ENCODE measurements at places on chromosomes 2 and 18.
A peak's percentile ranks its signal among the peaks of the same experiment; 100 is the strongest.

- DNase-seq: no peak
Observed at GRCh38 chr2:105841551-105841950, 96.8 kb downstream of the NCK2 start.

DNA sequence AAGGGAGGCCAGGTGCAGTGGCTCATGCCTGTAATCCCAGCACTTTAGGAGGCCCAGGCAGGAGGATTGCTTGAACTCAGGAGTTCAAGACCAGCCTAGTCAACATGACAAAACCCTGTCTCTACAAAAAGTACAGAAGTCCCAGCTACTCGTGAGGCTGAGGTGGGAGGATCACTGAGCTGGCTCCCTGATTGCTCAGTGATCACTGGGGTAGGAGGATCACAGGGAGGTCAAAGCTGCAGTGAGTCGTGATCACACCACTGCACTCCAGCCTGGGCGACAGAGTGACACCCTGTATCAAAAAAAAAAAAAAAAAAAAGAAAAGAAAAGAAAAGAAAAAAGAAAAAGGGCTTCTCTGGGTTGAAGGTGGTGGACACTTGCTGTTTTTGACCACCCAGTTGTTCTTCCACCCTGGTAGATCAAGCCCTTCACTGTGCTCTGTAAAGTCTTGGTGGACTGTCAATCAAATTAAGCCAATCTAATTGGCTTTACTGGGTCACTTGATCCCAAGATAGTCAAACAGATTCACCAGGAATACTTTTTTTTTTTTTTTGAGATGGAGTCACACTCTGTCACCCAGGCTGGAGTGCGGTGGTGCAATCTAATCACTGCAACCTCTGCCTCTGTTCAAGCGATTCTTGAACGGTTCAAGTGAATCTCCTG lies 191.6 kb downstream of the AGPS start:
- no peak for DNase-seq

GRCh38 chr18:79393181-79393634 lies 2.5 kb upstream of the NFATC1 start:
- no peak for DNase-seq

DNA sequence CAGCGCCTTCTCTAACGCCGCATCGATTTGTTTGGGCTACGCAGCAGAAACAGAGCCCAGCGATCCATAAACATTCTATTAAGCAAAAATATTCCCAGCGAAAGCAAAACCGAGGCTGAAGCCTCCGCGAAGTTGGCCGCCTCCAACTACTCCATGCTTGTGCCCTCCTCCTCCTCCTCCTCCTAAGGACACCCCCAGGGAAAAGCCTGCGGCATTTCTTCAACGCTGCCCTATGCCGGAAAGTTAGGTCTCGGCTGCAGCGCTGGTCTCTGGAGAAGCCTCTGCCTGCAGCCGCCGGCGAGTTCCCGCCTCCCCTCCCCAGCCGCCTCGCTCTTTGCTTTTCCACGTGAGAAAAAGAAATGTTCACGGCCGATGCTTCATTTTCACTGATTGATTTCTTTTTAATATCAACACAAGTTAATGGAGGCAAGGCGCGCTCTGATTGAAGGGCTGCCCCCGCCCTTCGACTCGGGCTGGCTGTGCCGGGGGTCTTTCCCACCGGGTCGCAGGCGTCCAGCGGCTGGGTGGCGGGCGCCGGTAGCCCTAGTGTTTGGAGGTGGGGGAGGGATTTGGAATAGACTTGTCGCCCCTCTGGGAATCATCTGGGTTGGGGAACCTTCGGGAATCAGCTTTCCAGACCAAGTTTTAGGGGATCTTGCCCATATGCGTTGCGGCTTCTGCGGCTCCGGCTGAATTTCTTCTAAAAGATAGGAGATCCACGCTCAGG lies 3.9 kb downstream of the NRP2 start:
- no peak for DNase-seq

- no peak for DNase-seq
Observed at GRCh38 chr2:168660870-168661862, 141.3 kb upstream of the NOSTRIN start.

- no peak for DNase-seq
Observed at GRCh38 chr2:127226520-127227263, 6.6 kb upstream of the CYP27C1 start.

DNA sequence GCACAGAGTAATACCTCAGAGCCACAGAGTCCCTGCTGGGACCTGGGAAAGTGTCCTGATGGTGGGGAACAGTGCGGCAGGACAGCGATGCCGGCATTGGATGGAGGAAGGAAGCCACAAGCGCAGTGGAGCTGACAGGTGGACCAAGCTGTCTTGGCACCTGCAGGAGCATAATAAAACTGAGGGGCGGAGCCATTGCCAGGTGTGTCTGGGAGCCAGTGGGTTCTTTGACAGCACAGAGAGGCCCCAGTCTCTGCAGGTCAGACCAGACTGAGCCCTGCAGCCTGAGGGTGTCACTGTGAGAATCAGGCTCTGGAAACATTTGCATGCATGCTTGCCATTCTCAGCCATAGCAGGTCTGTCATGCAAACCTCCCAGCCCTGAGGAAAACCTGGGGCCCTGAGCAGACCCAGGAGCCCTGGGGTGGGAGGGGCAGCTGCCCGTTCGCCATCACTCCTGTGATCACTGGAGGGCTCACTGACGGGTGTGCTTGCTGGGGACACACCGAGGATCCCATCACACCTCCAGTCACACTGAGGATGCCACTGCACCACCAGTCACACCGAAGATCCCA lies 210.5 kb upstream of the HDAC4 start:
- no peak for DNase-seq

GRCh38 chr2:23512778-23513177 lies 127.8 kb downstream of the KLHL29 start:
- no peak for DNase-seq

- no peak for DNase-seq
Observed at GRCh38 chr18:7329016-7329415, 98.1 kb downstream of the LRRC30 start.

GRCh38 chr2:176003958-176004357 lies 1.9 kb upstream of the LNPK start:
- DNase-seq: no peak

- no peak for DNase-seq
Observed at GRCh38 chr2:195428673-195429072, 228.4 kb upstream of the SLC39A10 start.

- no peak for DNase-seq
Observed at GRCh38 chr2:16387461-16387984, 278.1 kb downstream of the CYRIA start.

DNA sequence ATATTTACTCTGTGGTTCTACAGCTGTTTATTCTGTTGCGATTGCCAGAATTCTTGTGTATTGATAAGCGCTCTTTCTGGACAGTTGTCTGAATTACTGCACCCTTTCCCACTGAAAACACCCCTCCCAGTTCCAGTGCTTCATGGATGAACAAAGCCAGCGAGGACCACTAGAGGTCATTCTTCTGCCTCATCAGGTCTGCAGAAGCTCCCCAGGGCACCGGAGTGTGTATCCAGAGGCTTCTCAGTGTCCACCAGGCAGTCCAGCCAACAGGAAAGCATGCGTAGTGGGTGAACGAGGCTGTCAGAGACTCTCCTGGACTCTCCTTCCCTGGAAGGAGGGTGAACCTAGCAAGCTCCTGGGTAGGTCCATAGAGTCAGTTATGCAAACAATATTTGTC lies 40.6 kb upstream of the INHBB start:
- no peak for DNase-seq

DNA sequence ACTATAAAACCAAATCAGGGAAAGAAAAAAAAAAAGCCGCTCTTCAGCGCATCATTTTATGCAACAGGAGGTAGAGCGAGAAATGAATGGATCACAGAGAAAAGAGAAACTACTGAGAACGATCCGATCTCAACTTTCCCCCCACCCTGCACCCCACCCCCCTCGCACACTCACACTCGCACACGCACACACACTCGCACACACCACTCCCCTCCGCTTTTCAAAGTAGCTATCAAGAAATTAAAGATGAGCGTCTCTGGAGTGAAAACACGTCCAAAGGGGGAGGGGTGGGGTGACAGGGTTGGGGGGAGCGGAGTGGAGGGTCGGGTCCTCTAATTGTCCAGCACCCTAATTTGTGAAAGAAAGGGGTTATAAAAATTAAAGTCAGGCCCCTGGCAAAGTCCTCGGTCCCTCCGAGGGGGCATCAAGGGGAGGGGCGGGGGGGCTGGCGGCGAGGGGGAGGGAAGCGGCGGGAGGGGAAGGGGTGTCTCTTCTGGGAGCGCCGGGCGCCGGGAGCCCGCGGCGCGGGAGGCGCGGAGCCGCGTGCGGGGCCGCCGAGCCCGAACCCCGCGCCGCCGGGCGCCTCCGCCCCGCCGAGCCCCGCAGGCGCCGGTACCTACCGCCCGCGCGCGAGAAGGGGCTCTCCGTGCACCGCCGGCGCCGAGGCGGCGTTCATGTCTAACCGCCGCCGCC lies 428 bp downstream of the TCF4 start:
- DNase-seq: peak; percentile 25

GRCh38 chr2:119263025-119263424 lies 39.4 kb downstream of the STEAP3 start:
- no peak for DNase-seq

DNA sequence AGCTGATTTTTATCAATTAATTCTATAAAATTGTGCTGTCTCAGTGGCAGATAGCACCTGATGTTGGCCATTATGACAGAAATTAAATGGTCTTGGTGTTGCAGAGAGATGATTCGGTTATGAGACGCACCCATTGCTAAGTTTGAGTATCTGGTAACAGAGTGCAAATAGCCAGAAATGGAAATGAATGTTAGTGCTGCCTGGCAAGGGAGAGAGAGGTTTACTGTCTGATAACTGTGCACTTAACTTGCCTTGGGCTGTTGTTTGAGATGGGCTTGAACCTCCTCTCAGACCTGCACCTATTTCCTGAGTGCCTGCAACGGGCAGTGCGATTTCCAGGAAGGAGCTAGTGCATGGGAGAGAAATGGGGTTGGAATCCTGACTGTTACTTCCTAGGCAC lies 11.7 kb downstream of the DPYSL5 start:
- no peak for DNase-seq

DNA sequence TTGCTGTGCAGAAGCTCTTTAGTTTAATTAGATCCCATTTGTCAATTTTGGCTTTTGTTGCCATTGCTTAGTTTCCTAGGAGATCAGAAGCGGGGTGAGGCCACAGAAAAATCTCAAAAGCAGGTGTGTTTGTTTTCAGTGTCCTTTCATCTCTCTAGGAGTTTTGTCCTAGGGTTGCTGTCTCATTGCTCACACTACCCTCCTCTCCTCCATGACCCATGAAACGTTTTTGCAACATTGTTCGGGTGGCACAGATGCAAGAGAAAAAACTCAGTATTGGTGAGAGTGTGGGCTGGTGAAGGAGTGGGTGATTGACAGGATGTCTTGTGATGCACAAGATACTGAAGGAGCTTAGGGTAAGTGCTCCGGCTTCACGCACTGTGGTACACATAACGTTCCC lies 103.6 kb downstream of the LYPD1 start:
- DNase-seq: no peak

- DNase-seq: no peak
Observed at GRCh38 chr2:190352668-190353536, 9.5 kb downstream of the INPP1 start.

DNA sequence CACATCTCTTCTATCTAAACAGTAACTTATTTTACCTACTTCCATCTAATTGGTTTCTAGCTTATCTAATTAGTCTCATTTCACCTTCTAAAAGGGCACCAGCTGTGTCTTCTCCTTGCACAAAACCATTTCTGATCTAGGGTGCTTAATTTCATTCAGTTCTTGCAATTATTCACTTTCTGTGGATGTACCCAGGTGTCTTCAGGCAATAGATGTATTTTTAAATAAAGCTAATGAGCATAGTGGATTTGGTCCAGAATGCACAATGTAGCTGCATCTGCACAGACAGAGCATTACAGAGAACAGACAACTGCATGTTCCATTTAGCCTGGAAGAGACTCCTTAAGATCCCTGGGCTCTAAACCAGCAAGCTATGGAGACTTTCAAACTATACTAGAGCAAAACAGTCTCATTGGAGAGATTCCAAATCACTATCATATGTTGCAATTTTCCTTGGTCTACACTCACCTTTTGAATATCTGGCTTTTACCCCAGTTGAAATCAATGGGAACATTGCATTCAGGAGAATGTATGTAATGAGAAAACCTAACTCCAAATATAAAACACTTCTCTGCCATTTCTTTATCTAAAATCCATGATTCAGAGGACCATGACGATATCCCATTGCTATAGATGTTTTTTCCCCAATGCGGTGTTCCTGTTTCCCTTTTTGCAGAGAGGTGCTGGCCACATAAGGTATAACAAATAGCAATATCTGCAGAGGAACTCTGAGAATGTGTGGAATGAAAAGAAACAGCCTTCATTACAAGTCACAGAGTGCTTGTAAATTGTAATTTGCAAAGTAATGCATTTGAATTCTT lies 3.5 kb upstream of the RFX8 start:
- DNase-seq: no peak

GRCh38 chr2:108625186-108625827 lies 91.0 kb downstream of the LIMS1 start:
- DNase-seq: no peak

GRCh38 chr2:120447127-120447785 lies 101.3 kb downstream of the INHBB start:
- DNase-seq: no peak

- no peak for DNase-seq
Observed at GRCh38 chr2:11898576-11898975, 152.1 kb downstream of the LPIN1 start.

GRCh38 chr2:106664669-106665068 lies 177.5 kb downstream of the CD8B2 start:
- DNase-seq: no peak

DNA sequence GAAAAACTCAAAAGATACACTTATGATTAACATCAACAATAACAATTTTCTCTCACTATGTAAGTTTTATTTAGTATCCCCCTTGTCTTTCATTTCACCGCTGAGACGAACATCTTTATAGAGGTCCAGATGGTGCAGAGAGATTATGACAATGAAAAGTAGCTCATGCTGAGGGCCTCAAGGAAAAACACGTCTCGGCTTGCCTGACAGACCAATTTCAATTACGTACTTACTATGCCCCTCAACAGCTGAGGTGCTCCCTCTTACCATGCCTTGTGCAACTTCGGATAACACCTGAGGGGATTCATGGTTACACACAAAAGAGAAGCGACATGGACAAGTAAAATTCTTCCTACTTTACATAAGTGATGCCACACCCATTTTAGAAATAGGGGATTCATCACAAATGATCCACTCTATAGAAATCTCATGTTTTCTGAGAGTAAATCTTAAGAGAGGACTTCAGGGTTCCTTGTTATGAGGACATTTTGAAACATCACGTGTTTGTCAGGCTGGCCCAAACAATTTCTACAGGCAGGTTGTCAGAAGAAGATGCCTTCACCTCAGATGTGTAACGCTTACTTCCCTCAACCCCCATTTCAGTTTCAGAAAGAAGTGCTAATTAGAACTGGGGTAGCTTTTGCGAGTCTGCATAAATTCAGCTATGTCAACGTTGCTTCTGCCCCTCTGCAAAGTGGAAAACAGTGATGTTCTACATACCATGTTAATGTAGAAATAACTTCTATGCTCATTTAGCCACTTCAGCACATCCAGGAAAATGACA lies 191.4 kb downstream of the NRXN1 start:
- DNase-seq: no peak

- DNase-seq: no peak
Observed at GRCh38 chr2:31302940-31303563, 69.1 kb downstream of the EHD3 start.

- DNase-seq: no peak
Observed at GRCh38 chr18:8999872-9000271, 102.6 kb upstream of the NDUFV2 start.
